ENCODE measurements at places on chromosomes 1 and 21.
A peak's percentile ranks its signal among the peaks of the same experiment; 100 is the strongest.

DNA sequence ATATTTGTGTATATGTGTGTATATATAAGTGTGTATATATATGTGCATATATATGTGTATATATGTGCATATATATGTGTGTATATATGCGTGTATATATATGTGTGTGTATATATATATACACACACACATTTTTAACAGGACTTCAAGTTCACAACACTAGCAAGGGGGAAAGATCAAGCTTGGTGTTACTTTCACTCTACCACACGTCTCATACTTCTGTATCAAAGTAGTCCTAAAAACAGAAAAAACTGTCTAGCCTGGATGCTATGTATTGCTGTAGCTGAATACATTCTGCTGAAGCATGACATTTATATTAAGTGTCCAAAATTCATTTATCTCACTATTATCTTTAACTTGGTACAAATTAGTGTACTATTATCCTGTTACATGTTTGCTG is 17.9 kb upstream of the ATP6V1G3 start:
- DNase-seq: no peak

- no peak for DNase-seq
Measured at GRCh38 chr1:151062741-151063371, 2.7 kb downstream of the MLLT11 start.

GRCh38 chr1:23698466-23698865 is 6.9 kb downstream of the RPL11 start:
- no peak for DNase-seq

- no peak for DNase-seq
Measured at GRCh38 chr21:43812139-43812821, 22.9 kb downstream of the RRP1 start.

- no peak for DNase-seq
Measured at GRCh38 chr1:99279525-99279924, 15.2 kb downstream of the PLPPR4 start.

DNA sequence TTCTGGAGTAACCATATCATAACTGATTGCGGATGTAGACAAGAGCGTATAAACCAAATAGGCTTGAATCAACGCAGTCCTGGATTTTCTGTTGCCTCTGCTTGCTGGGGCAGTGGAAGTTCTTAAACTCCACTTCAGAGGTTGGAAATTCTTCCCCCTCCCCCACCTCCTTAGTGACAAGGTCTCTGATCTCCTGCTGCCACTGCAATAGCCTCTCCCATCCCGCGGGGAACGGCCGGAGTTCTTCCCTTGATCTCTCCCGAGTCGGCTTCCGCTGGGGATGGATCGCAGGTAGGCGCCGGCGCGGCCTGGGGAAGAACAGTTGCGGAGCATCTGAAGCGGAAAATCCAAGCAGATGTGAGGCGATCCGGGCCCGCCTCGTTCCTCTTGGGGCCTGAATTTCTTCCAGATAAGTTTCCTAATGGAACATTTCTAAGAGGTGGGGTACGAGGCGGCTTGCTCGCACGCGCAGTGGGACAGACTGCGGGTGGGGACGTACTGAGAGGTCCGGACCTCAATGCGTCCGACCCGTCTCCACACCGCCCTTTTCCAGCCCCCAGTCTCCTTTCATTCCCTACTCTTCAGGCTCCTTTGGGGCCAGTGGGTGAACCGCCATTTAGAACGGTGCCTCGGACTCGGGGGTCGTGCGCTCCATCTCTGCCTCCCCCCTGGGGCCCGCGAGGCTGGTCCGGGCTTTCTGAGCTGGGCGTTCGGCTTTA is 3.1 kb upstream of the SIM2 start:
- DNase-seq: no peak

DNA sequence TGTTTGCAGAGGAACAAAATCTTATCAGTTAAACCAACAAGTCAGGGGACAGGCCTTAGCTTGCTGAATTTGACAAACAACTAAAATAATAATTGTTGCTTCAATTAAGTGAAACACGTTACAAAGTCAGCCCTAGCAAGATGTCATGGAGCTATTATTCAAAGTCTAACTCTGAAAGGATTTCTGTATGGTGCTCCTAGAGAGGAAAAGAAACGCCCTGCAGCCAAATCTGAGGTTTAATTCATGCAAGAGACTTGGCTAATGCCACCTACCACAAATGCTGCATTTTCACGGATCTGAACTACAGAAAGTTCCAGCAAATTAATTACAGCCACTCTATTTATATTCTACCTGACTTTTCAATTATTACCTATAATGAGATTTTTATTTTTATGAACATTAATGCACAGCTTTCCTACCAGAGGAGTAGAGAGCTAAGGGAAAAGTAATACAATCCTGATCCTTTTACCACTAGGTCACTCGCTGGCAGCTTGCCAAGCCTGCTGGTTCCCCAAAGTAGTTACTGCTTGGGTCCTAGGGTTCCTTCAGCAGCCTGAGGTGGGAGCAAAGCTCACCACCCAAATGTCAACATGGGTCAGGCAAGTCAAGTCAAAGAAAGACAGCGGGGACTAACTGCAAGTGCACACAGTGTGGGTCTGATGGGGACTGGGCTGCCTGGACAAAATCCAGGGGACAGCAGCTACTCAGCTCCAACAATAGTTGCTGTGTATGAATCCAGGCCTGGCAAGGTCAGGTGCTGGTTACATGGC is 8.5 kb downstream of the COLGALT2 start:
- no peak for DNase-seq

- DNase-seq: no peak
Measured at GRCh38 chr1:21834094-21834493, 22.0 kb downstream of the LDLRAD2 start.

- no peak for DNase-seq
Measured at GRCh38 chr1:90902672-90903071, 119.2 kb downstream of the ZNF644 start.

- no peak for DNase-seq
Measured at GRCh38 chr1:2110738-2111673, 60.8 kb downstream of the PRKCZ start.

GRCh38 chr1:85319491-85319890 is 43.1 kb upstream of the BCL10 start:
- DNase-seq: no peak

- DNase-seq: no peak
Measured at GRCh38 chr1:36874271-36875060, 159.8 kb downstream of the GRIK3 start.

DNA sequence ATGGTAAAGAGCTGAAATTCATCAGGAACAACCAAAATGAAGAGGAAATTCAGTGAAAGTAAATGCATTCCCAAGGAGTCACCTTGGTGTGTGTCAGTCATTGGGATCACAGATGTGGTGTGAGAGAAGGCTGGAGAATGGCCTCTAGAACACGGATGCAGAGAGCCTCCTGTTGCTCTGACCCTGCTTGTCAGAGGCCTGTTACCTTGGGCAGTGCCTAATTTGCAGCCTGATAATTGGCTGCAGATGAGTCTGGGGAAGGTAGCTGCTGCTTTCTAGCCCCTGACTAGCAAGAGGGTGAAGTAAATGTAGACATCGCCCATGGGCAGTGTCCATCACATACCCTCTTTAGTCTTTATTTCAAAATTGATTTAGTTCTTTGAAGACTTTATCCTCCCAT is 3.3 kb downstream of the GCSAML start:
- no peak for DNase-seq

DNA sequence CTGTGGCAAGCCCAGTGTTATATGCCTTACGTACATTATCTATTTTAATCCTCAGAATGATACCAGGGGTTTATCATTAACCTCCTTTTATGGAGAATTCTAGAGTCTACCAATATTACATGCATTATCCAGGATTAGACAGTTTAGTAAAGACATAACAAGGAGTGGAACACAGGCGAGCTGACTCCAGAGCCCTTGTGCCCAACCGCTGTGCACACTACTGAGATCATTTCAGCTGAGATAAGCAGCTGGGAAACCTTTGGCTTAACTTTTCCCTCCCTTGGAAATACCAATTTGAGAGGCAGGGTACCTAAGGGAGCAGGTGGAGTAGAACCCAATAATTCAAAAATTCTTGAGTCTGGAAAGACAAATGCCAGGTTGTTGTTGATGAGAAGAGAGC is 59.8 kb upstream of the ATP1B1 start:
- no peak for DNase-seq

GRCh38 chr1:53606651-53607051 is 132.3 kb downstream of the GLIS1 start:
- DNase-seq: no peak

GRCh38 chr21:17709266-17709611 is 96.5 kb upstream of the BTG3 start:
- no peak for DNase-seq

- no peak for DNase-seq
Measured at GRCh38 chr21:45041351-45041805, 33.0 kb upstream of the ADARB1 start.

GRCh38 chr1:40709100-40709801 is 17.7 kb downstream of the NFYC start:
- peak; percentile 87 for DNase-seq

- no peak for DNase-seq
Measured at GRCh38 chr1:9744106-9744799, 79.5 kb downstream of the CLSTN1 start.

DNA sequence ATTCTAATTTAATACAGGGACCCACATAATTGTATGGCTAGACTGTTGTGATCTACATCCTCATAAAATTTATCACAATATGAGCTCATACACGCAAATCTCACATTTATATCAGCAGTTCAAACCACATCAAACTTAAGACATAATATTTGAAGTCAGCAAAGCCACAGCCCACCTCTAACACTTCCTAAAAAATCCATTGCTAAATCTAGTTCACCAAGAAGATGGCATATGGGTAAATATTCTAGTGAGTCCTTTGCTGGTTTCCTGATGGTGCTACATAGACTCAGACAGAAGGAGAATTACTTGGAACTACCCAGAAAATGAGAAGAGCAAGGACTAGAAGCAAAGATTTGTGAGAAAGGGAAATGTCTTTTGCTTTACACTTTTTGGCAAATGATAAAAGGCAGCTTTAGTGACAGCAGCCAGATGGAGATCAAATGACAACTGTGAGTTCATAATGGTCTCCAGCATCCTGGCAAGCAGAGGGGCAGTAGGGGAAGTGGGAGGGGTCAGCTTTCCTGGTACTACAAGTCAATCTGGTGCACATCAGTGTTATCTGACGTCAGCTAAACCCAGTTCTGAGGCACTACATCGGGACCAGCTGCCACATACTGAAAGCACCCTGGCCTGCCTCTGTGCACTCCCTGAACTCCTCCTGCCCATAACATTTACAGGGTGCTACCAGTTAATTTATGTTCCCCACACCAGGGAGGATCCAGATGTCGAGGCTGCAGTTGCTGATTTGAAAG is 10.6 kb upstream of the GADD45A start:
- no peak for DNase-seq

DNA sequence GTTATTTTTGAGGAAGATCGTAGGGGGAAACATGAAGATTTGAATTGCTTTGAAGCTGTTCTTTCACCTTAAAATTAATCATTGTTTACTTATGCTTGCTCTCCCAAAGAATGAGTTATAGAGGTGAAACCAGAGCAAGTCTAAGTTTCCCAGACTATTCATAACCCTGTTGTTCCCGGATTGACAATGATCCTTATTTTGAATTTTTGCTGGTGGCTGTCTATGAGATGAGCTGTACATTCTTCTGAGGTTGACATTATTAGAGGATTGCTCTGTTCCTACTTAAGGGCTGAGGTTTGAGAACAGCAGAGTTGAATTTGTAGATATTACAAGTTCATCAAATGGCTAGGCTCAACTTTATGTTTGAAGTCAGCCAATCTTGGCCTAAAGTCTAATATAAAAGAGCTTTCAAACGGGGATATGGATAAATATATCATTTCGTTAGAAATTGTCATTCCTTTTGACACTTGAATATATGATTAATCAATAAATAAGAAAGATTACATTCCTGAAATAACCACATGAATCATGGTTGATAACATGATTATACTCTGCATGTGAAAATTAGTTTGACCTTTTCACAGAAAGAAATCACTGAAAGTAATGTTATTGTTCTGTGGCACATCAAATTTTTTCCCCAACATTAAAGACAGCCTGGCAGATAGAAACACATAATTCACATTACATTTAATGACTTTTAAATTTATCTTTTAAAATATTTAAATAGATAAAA is 19.1 kb upstream of the PDE4B start:
- DNase-seq: no peak

- DNase-seq: no peak
Measured at GRCh38 chr1:99672530-99673213, 26.8 kb downstream of the PALMD start.

DNA sequence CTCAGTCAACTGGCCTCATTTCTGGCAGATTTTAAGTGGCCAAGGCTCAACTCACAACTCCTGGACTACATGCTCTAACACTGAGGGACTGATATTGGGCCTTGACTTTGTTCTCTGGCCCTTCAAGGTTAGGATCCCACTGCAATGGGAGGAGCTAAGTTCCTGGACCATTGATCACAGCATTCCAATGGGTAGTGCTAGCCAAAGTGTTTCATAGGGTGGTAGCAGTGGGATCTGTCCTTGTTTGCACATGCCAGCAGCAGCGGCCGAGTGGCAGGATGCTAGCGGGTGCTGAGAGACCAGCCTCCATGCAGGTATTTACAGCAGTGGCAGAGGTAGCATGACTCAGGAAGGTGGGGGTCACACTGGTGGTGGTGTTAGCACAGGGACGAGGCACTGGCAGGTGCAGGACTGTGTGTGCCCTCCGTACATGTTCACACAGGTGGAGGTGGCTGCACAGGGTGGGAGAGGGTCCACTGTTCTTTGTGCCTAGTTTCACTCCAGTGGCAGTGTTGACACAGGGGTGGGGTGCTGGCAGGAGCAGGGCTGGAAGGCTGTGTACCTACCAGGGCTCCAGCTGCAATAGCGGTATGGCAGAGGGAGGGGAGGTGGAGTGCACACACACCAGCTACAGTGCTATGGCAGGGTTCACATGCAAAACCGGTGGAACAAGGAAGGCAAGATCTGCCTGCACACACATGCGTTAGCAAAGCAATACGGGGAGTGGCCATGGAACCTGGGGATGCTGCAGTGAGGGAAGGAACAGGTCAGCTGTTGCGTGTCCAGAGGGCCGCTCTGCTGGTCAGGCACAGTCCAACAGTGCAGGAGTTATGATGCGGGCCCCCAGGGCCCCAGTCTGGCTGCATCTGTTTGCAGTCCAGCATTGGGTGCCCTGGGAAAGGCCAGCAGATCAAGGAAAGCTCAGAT is 51.7 kb downstream of the COL24A1 start:
- no peak for DNase-seq

DNA sequence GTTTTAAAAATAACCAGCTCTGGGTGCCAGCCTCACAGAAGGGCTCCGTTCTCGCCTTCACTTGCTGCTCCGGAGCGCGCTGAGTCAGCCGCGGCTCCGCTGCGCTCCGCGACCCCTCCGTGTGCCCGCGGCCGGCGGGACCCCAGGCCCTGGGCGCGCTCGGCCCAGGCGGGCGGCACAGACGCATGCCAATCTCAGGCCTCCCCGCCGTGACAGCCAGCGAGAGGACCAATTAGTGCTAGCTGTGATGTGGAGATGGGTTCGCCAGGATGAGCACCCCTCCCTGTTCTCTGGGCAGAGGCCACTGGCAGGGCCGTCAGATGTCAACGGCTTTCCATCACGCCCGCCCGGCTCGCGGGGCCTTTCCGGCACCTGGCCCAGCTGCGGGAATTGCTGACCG is 293.8 kb downstream of the SPATA17 start:
- DNase-seq: no peak

GRCh38 chr1:116733476-116734365 is 20.5 kb upstream of the CD2 start:
- no peak for DNase-seq

- DNase-seq: no peak
Measured at GRCh38 chr1:47371016-47371517, 37.5 kb downstream of the CMPK1 start.

- DNase-seq: no peak
Measured at GRCh38 chr1:193366764-193367507, 180.5 kb upstream of the B3GALT2 start.

- no peak for DNase-seq
Measured at GRCh38 chr1:242847390-242847993, 323.0 kb upstream of the PLD5 start.
